ENCODE measurements at places on chromosomes 2 and 18.

DNA sequence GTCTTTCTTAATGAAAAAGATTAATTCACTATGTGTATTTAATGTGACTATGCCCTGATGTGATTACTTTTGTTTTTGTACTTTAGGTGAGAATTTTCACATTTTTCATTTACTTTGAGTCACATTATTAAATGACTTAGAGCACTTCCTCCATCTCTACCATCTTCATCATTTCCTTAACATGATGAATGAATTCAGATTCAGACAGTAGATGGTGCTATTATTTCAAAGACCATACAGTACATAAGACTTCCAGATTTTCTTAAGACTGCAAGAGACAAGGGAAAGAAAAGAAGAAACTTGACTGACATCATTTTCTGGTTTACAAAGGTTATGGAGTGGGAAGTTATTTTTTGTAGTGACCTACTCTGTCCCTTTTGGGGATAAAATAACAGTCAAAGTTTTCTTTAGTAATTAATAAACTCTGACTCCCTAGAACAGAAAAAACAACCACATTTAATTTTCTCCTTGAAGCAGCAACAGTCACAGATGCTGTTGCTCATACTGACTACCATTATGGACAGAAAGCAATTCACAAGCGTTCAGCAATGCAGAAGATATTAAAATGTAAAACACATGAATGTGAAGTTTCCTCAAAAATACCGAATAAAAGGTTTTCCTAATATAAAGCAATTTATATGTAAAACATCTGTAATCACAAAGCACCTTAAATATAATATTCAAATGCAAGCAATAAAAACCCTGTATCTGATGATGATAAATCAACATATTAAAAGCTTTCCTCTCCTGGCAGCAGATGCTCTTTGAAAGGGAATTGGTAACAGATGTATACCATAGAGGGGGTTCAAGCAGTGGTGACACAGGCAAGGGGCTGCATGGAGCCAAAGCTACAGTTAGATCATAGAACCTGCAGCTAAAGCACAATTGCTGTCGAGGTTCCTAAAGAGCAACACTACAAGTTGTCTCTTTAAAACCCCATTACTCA lies 1010.9 kb upstream of the NXPH2 start:
- no peak for DNase-seq

DNA sequence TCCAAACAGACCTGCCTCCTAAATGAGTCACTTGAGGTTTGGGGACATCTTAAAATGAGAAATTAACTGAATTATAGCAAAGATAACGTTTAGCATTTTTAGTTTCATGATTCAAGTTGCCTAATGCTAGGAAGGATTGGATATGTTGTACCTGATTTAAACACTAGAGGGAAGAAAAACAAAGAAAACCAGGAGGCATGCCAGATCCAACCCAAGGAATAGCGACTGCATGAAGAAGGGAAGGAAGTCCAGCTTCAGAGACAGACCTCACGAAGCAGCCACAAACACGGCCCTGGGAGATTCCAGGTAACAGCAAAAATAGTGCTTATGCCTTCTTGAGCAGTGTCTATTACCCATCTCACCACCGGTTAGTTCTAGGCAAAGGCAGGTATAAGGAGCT lies 499.9 kb upstream of the SPHKAP start:
- no peak for DNase-seq

DNA sequence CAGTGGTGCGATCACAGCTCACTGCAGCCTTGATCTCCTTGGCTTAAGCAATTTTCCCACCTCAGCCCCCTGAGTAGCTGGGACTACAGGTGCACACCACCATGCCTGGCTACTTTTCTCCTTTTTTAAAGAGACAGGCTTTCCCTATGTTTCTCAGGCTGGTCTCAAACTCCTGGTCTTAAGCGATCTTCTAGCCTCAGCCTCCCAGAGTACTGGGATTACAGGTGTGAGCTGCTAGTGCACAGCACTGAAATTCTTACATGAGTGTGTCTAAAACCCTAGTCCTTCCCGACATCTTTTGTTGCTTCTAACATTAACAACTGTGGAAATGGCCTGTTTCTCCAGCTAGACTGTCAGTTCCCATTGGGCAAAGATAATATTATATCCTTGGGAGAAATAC lies 2.9 kb downstream of the UGP2 start:
- DNase-seq = no peak

DNA sequence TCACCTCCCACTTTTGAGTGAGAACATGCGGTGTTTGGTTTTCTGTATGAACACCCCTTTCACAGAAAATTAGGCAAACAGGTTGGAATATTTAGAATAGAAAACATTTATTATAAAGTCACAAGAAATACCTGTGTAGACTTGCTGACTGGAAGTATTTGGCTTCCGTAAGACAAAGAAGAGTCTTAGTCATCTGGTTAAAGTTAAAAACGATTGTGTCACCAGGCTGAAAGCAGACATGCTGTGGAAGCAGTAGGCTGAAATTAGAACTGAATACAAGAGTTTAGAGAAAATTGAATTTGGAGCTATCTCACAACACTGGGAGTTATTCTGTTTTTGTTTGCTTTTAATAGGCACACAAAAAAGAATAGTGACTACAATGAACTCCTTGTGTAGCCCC lies 16.2 kb upstream of the CLASP1 start:
- no peak for DNase-seq

DNA sequence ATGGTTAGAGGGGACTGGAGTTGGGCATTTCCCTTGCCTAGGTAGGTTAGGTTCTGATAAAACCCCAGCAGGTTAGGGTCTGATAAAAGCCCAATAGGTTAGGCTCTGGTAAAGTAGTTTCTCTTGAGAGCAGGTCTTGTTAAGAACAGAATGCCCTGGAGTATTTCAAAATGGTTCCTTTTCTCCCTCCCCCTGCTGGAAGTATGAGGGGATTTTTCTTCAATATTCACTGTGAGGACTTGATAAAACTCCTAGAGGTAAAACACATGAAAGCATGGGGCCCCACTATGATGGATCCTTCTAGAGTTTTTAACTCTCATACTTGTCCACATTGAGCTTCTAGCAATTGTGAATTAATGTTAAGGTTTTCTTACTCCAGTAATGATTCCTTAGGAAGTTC lies 27.6 kb downstream of the ANKAR start:
- no peak for DNase-seq

GRCh38 chr2:213232649-213233437 lies 51.4 kb upstream of the SPAG16 start:
- DNase-seq = no peak

DNA sequence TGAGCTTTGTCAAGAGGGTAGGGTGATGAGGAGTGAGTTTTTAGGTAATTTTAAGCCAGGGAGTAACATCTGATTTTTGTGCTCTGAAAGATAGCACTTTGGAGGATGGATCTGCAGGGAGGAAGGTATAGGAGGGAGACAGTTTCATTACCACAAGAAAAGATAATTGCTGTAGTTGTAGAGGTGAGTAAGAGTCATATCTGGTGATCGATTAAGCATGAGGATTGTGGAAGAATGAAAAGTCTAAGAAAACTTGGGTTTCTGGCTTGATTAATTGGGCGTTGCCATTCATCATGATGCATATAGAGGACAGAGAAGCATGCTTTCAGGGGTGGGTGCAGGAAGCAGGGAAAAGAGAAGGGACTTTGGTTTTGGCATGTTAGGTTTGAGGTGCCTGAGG lies 18.5 kb downstream of the KCMF1 start:
- no peak for DNase-seq

DNA sequence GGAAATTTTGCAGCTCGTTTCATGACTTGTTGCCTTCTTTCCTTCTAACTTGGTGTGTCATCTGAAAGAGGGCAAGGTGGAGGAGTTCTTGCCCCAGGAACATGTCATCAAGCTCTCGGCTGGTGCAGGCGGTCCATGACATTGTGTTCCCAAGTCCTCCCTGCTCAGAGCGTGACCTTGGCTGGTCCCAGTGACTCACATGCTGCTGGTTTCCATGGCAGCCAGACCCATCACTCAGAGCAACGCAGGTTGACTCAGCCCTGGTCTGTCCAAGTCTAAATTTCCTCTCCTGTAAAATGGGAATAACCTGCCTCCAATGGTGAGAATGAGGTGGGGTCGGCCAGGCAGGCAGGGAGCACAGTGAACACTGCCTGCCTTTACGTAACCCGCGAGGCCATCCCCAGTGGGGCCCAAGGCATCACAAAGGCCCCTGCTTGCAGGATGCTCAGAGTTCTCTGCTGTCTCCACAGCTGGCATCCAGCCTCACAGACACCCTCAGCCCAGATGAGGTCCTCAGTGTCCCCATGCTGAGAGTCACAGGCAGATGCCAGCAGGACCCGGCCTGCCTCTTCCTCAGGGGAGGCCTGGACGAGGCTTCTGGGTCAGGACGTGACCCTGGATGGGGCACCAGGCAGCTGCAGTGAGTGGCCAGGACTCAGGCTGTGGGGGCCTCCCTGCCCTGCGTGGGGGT lies 143.7 kb downstream of the TPO start:
- no peak for DNase-seq

- DNase-seq = no peak
Measured at GRCh38 chr2:62554440-62554839, 48.4 kb upstream of the TMEM17 start.

DNA sequence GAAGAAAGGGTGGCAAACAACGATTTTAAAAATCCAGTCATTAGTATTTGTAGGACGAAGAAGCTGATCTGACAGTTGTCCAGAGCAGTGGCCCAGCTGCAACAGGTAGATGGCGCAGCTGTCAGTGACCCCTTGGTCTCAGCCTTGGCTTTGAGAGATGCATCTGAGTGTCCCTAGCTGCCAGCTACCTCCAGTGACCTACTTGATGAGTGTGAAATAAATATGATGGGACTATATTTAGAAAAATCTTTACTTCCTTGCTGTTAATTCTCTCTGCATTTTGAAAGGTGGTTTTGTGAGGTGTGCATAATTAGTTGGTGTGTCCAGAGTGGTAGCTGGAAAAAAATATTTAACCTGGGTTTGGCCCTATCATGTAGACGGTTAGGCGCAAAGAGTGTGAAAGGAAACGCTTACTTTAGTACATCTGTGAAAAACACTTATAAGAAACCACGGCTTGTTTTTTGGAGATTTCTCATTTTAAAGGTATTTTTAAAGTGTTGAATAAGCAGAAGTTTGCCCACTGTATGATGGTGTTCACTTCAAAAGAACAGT lies 963 bp downstream of the INPP1 start:
- DNase-seq = no peak

- no peak for DNase-seq
Measured at GRCh38 chr2:205561441-205561840, 120.9 kb upstream of the NRP2 start.

DNA sequence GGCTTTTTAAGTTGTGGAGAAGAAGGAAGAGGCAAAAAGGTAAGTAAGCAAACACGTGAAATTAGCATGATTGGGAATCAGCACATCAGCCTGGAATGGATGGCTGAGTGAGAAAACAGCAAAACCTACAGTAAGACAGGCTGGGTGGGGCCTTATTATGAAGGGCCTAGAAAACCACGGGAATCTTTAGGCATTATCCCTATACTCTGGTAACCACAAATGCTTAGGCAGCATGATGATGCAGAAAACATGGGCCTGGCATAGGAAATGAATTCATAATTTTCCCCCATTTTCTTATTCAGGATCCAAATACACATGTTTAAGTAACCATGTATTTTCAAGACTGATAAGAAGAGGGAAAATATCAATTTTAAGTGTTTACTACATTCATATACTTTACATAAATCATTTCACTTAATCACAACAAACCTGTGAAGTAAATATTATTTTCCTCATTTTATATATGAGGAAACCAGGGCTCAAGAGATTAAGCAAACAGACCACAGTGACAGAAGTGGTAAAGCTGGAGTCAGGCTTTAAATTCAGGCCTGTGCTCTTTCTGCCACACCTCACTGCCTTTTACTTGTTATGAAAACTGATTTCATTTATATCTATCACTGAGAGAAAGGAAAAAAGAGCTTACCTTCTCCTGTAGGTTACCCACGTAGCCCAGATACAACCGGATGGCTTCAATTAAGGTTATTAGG lies 4.0 kb downstream of the TMEM17 start:
- DNase-seq = no peak

DNA sequence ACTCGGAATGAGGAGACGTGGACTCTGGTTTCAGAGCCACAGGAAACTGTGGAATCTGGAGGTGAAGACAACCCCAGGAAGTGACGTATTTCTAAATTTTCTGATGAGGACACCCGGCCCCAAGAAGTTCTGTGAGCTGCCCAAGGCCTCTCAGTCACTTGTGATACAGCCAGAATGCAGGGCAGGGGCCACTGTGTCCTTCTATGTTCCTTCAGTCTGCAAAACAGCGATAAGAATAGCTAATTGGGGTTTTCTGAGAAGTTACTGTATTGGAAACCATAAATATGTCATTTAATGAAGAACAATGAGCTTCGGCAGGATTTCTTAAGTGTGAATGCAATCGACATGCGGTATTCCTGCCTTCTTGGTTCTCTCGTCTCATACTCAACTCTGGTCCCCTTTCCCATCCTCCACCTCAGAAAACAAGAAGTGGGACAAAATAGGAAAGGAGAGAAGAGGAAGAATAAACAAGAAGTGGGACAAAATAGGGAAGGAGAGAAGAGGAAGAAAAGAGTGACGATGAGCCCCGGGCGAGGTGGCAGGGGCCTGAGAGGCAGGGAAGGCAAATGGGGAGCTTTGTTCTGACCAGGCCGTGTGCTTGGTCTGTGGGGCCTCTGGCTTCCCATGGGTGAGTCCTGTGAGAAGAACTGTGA lies 282.0 kb upstream of the REV1 start:
- DNase-seq = no peak

DNA sequence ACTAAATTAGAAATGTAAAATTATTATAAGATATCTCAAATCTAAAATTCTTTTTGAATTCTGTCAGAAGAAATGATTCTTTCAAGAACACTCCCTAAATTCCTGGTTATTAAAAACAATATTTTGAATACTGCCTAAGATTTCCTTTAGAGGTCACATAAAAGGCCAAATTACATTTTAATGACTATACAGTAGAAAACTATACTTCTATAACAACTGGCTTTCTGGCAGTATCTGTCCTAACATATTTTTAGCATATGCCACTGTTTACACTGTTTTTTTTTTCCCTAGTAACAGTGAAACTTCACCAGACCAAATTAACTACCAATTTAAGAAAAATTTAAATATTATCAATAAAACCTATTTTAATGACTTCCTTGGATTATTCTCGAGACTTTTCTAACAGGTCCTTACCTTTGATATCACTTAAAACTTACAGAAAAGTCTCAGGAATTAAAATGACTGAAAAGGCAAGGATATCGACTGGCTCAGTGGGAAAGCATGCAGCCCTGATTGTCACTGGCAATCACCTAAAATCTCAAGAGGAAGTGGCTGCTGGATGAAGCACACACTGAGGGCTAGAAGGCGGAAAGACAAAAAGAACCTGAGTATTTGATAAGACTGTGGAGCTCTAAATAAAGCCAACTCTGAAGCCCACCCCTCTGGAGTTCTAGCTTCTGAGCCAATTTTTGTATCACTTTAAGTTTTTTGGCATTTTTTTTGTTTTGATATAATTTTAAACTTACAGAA lies 59.6 kb downstream of the SPIRE1 start:
- DNase-seq = no peak

DNA sequence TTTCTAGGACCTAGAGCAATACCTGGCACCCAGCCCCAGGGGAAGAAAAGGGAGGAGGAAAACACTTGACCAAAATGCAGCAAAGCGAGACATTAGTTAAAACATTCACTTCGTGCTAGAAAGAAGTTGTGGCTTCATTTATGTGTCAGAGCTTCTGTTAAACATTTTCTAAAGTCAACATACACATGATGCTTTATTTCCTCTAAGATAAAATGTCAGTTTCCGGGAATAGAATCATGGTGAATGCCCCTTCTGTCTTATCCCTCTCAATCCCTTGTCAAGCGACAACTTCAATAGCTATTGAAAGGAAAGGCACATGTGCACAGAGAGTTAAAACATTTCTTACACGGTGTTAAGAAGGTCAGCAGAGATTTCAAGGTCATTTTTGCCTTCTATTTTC lies 404.6 kb upstream of the CWC22 start:
- DNase-seq = no peak

All from tibial artery (tissue), 4 donors.